ENCODE measurements at places on chromosomes 13 and 19.
A peak's percentile ranks its signal among the peaks of the same experiment; 100 is the strongest.

DNA sequence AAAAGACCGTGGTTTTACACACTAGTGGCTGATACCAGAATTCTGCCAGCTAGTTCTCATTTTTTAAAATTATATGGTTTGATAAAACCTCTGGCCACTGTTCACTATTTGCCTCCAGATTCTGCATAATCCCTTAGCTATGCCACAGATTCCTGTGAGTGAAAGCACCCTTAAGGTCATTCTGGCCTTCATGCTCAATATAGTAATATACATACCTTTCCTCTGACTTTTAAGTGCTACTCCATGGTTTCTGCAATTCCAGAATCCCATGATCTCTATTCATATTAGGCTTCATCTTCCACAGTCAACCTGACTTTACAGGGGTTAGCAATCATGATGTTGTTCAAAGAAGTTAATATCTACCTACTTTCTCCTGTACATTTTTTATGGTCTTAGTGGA lies 274.1 kb upstream of the EDNRB start:
- DNase-seq: no peak

- DNase-seq: peak; percentile 61
These were observed 2.1 kb downstream of the CILP2 start for GRCh38 chr19:19540064-19540714.

- no peak for DNase-seq
These were observed 16.8 kb downstream of the CLEC11A start for GRCh38 chr19:50739914-50740426.

DNA sequence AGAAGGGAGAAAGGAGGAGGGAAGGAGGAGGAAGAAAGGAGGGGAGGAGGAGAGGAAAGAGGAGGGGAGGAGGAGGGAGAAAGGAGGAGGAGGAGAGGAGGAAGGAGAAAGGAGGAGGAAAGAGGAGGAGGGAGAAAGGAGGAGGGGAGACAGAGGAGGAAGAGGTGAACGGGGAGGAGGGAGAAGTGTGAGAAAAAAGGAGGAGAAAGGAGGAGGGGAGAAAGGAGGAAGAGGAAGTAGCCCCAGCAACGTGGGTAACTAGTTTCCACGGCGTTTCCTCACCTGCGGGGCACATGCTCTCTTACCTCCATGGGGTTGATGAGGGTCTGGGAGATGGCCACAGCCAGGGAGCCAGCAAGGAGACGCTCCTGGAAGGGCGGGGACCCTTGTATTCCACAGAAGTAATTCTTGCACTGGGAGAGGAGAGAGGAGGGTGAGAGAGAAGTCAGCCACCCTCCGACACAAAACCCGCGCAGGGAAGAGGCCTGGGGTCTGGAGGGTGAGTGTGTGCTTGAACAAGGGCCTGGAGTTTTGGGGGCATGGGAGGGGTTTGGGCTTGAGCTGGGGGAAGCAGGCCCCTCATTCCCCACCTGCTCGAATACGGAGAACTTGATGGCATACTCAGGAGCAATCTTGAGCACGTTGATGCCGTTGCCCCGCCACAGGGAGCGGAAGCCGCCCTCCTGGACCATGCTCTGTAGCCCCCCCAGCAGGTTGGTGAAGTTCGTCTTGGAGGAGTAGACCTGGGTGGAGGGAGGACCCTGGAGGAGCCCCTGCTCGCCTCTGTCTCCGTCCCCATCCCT lies 3.9 kb downstream of the SLC25A41 start:
- no peak for DNase-seq

DNA sequence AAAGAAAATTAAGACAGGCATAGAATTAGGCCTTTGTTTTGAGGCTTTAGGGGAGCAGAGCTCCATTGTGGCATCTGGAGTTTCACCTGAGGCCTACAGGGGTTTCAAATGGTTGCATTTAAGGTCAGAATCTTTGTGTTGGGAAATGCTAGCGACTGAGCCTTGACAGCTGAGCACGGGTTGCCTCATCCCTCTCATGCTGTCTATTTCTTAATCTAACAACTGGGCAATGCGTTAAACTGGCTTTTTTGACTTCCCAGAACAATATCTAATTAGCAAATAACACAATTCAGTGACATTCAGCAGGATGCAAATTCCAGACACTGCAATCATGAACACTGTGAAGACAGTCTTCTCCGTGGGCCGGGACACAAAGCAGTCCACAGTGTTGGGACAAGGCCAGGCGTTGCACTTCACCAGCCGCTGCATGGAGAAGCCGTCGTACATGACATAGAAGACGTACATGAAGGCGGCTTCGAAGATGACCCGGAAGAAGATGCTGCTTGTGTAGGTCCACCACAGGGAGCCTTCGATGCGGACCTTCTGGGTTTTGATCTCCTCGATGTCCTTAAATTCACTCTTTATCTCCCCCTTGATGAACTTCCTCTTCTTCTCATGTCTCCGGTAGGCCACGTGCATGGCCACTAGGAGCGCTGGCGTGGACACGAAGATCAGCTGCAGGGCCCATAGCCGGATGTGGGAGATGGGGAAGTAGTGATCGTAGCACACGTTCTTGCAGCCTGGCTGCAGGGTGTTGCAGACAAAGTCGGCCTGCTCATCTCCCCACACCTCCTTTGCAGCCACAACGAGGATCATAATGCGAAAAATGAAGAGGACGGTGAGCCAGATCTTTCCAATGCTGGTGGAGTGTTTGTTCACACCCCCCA lies 3.8 kb downstream of the GJB2 start:
- no peak for DNase-seq

GRCh38 chr13:92807353-92807752 lies 419.3 kb upstream of the GPC6 start:
- no peak for DNase-seq

- DNase-seq: peak; percentile 75
These were observed 27.6 kb downstream of the ZNF607 start for GRCh38 chr19:37691881-37692504.

GRCh38 chr19:48296963-48297734 lies 27.3 kb downstream of the ZNF114 start:
- no peak for DNase-seq

GRCh38 chr13:27353166-27353583 lies 71.2 kb upstream of the GTF3A start:
- no peak for DNase-seq

DNA sequence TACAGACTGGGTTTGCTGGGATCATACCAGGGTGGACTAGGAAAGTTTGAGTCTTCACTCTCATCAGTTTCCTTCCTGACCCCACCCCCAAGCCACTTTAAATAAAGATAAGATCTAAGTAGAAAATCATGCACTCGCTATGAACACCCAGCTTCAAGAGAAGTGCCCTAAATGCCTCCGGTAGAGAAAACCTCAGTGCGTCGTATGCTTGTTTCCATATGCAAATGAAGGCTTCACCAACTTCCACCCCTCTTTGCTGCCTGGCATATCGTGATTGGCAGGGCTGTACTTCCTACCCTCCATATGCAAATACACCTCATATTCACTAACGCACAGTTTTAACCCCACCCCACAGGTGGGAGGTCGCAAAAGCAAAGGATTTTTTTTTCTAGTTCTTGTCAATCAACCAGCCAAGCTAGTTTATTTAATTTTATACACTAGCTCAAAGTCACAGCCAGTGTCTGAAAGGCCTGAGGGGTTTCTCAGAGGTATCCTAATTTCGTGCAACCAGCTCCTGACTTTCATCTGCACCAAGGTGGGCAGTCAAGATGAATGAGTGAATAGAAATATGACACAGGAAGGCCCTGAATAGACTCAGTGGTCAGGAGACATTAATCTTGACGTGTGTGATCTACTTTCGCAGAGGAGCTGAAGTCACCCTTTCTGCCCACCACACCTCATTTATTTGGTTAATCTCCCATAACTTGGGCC lies 121.1 kb upstream of the TSHZ3 start:
- DNase-seq: no peak

- no peak for DNase-seq
These were observed 23.0 kb downstream of the TUBA3C start for GRCh38 chr13:19158526-19159174.

DNA sequence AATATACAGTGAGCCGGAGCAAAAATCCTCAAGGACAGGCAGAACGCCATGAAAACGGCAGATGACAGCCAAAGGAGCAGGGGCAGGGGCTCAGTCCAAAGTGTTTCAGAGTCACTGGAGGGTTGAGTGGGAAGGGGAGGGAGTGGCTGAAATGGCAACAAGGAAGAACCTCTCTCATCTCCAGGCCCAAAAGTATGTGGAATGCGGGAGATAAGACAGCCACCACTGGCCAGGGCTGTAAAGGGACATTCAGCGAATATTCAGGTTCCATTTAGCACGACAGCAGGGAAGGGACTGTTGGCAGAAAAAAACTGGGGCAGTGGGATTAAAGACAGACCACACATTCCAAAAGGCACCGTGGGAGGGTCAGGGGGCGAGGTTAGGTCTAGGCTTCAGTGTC lies 48.4 kb downstream of the USPL1 start:
- no peak for DNase-seq

- DNase-seq: no peak
These were observed 436.5 kb upstream of the KLHL1 start for GRCh38 chr13:70544706-70545105.

DNA sequence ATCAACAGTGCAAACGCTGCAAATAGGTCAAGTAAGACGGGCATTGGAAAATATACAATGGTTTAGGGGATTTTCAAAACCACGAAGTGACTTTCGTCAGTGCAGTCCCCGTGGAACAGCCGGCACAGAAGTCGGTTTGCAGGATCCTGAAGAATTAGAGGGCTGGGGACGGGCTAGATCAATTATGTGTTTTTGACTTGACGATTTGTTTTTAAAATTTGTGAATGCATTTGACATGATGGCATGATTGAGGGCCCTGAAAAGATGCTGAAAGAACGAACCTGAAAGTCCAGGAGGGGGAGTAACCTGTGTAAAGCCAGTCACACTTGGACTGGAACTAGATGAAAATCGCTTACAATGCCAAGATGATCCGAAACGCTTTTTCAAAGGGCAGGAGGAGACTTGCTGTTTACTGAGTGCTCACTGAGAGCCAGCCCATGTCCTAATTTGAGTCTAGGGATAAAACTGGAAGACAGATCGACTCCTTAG lies 8.9 kb upstream of the DGKH start:
- DNase-seq: no peak

- DNase-seq: no peak
These were observed 366.8 kb downstream of the TBC1D4 start for GRCh38 chr13:75115171-75115570.

DNA sequence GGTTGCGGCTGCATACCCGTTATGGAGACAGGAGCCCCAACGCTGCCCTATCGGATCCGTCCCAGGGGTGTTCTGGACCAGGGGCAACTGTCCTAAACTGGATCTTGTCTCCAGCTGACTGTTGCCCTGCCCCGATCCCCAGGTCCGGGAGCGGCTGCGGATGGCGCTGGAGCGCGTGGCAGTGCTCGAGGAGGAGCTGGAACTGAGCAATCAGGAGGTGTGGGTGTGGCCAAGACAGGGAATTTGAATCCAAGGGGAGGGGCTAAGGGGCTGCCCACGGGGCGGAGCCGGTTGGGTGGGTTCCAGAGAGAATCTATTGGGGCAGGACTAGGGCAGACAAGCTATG lies 9.9 kb downstream of the PPFIA3 start:
- DNase-seq: no peak

- no peak for DNase-seq
These were observed 81.2 kb downstream of the KDM4B start for GRCh38 chr19:5050067-5050656.

DNA sequence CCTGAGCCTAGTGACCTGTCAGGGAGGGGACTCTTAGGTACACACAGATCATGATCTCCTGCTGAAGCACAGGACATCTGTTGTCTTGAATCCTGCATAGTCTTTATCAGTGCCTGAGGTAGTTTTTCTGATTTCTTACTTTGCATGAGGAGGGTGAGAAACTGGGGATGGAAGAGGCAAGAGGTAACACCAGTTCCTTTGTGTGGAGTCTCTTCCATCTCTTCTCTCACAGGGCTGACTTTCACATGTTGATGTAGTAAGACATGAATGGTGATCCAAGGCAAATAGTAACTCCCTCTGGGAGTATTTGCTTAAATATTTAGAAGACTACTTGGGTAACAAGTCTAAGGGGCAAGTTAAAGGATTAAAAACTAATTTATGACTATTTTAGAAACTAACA lies 9.5 kb downstream of the NBEA start:
- no peak for DNase-seq

DNA sequence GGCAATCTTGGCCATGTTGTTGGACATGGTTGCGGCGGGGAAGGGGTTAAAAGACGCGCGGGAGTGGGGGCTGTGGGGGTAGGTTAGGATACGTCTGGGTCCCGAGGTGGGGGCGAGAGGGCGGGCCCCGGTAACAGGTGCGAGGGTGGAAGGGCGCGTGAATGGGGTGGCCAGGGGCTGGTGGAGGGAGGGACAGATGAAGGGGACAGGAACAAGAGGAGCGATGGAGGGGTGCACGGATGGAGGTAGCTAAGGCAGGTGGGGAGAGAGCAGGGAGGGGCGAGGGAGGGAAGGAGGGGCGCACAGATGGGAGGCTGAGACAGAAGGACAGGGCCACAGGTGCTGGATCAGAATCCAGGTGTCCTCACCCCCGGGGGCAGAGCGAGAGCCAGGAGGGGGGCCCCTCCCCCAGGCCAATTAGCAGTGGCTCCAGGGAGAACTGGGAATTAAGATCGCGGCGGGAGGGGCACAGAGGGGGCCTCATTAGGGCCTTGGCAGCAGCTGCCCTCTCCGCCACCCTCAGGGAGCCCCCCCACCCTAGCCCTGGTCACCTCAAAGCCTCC lies 1.3 kb downstream of the GNG8 start:
- DNase-seq: no peak

DNA sequence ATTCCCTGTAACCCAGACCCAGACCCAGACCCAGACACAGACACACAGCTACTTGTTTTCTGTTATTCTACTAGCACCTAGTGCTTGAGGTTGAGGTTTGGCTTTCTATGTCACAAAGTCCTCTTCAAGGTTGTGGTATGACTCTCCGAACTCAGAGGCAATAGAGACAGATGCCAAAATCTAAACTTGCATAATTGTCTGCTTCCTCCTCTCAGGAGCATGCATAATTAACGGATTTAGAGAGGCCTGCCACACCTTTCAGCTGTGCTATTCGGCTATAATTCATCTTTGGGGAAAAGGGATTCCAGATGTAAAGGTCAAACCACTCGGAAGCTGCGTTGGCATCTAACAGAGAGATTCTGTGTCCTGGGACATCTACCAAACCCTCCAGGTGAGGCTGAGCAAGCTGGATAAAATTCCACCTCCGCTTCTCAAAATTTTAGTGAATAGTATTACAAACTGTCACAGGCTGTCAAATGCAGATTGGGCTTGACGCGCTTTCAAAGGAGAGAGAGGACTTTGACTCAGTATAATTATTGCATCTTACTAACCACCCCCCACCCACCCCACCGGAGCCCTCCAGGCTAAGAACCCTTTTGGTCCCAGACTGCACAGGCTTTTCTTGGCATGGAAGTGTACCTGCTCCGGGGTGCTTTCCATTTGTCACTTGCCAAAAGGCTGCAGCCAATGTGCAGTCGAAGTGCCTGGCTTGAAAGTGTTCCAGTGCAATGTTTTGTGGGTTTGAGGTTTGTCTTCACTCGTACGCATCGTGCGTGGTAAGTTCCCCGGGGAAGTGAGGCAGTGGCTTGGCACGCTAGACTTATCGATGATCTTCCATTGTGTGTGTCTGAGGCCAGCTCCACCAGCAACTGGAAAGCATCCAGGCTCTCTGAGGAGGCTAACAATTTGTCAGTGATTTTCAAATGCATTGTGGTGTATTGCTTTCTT lies 194.1 kb downstream of the TDRD3 start:
- DNase-seq: no peak

All from CD8-positive, alpha-beta T cell (primary cell).